Hepatocyte (in vitro differentiated cells): ENCODE measurements at places on chromosomes 2 and 18. TPM values are rescaled to one million over a fixed set of nuclear protein-coding genes. Genes with fewer than 3 reads are reported as not detected.
A peak's percentile ranks its signal among the peaks of the same experiment; 100 is the strongest.

The IFIH1 gene
- 6.2 and 10.1 TPM in 2 replicates for total RNA-seq

The AMER3 gene
- 1.00 and 1.4 TPM in 2 replicates for total RNA-seq

The ERMN gene
- total RNA-seq = 0.07 and 0.80 TPM in 2 replicates

The SNORC gene
- 1.4 and 2.2 TPM in 2 replicates for total RNA-seq

The GAD1 gene
- 0.08 and 0.50 TPM in 2 replicates for total RNA-seq

The ZNF396 gene
- 1.8 and 2.0 TPM in 2 replicates for total RNA-seq

The FBLN7 gene
- 1.1 and 1.6 TPM in 2 replicates for total RNA-seq

The APCDD1 gene
- total RNA-seq = 69.6 and 80.8 TPM in 2 replicates

The TSGA10 gene
- 8.8 and 14.1 TPM in 2 replicates for total RNA-seq

The CYP27A1 gene
- total RNA-seq = 34.5 and 38.8 TPM in 2 replicates

The SULT1C2 gene
- total RNA-seq = 21.5 and 25.1 TPM in 2 replicates

The BOK gene
- 24.2 and 25.4 TPM in 2 replicates for total RNA-seq

The DSG2 gene
- total RNA-seq = 98.1 and 105 TPM in 2 replicates

DNA sequence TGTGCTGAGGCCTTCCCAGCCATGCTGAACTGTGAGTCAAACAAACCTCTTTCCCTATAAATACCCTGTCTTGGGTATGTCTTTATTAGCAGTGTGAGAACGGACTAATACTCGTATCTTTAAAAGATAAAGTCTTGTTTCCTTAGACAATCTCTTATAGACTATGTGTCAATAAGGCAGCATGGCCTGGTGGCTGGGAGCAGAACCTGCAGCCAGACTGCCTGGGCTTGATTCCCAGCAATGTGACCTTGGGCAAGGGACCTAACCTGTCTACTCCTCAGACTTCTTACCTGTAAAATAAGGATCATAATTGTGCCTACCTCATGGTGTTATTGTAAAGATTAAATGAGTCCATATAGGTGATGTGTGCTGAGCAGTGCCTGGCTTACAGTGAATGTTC is 198.7 kb downstream of the CDH20 start:
- DNase-seq = no peak

DNA sequence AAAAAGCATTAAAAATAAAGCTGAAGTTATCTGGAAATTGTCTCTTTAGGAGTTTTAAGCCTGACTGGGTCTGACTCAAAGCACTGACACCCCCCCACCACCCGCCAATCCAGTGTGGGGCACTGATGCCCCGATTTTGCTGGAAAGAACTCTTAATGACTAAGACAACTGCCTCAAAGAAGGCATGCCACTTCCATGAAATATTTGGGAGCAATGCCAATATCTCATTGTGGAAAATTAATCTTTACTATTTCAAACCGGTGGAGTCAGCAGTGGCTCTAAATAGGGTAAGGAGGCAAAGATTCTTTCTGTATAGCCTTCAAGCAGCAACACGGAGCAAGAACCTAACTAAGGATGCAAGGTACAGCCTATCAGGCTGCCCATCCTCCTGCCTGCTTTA is 4.5 kb downstream of the FKBP7 start:
- DNase-seq = no peak

- no peak for DNase-seq
Measured at GRCh38 chr2:96369186-96369585, 33.6 kb downstream of the NCAPH start.

GRCh38 chr18:62954366-62954765 is 239.0 kb downstream of the PHLPP1 start:
- no peak for DNase-seq

DNA sequence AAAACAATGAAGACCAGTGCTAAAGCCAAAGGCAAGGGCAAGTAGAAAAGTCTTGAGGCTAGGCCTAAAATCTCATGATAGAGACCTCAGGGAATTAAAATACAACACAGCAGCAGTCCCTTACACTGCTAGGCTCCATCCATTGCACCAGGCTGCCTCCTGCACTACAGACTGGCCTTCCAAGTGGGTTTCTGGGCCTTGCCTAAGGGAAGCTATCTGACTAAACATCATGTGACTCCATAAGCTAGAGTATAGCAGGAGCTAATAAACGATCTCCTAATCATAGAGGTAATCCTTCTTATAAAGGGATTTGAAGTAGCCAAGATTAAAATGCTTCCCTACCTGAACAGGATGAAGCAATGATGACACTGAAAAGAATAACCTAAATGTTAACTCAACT is 77.6 kb upstream of the NFU1 start:
- DNase-seq = no peak

GRCh38 chr2:61141151-61141550 is 20.8 kb upstream of the C2orf74 start:
- no peak for DNase-seq

- DNase-seq = no peak
Measured at GRCh38 chr2:241466230-241466629, 42.2 kb downstream of the STK25 start.

GRCh38 chr2:176415174-176415895 is 146.1 kb downstream of the MTX2 start:
- DNase-seq = peak; percentile 1

GRCh38 chr2:201196803-201197202 is 13.9 kb downstream of the CASP10 start:
- no peak for DNase-seq

GRCh38 chr2:107775211-107775610 is 51.5 kb upstream of the RGPD4 start:
- no peak for DNase-seq

DNA sequence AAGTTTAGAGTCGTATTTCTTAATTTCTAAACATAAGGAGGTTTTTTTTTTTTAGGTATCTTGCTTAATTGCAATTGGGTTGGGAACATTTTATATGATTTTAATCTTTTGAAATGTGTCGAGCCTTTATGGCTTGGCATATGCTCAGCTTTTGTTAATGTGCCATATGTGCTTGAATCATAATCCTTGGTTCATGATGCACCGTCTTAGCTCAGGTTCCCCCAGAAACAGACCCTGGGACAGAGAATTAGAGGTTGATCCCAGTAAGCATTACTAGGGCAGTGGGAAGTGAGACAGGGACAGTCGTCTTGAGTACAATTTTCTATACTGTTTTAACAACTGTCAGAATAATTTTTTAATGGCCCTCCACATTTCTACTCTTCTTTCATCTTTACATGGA is 9.3 kb downstream of the CHCHD5 start:
- DNase-seq = no peak

- DNase-seq = no peak
Measured at GRCh38 chr2:45818591-45818990, 167.1 kb downstream of the PRKCE start.

- peak; percentile 18 for DNase-seq
Measured at GRCh38 chr2:48566592-48567310, 36.8 kb downstream of the STON1 start.

- no peak for DNase-seq
Measured at GRCh38 chr2:144645083-144645778, 125.3 kb upstream of the ZEB2 start.

- no peak for DNase-seq
Measured at GRCh38 chr2:204491528-204491927, 53.7 kb upstream of the PARD3B start.

DNA sequence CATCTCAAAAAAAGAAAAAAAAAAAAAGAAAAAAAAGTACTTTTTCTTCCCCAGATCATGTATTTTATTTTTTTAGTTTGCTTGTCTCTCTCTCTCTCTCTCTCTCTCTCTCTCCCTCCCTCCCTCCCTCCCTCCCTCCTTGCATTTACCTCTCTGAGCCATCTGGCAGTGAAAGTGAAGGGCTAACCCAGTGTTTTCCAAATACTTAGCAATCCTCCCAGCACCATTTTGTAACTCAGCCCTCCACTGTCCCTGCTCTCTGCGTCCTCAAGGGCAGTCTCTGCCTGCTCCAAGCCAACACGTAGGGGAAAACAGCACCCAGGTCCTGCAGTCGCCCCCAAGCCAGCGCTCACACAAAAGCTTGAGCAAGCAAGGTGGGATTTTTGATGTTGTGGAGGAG is 19.6 kb upstream of the TEX44 start:
- no peak for DNase-seq

- DNase-seq = peak; percentile 26
Measured at GRCh38 chr18:67425672-67426071, 90.8 kb downstream of the DSEL start.

DNA sequence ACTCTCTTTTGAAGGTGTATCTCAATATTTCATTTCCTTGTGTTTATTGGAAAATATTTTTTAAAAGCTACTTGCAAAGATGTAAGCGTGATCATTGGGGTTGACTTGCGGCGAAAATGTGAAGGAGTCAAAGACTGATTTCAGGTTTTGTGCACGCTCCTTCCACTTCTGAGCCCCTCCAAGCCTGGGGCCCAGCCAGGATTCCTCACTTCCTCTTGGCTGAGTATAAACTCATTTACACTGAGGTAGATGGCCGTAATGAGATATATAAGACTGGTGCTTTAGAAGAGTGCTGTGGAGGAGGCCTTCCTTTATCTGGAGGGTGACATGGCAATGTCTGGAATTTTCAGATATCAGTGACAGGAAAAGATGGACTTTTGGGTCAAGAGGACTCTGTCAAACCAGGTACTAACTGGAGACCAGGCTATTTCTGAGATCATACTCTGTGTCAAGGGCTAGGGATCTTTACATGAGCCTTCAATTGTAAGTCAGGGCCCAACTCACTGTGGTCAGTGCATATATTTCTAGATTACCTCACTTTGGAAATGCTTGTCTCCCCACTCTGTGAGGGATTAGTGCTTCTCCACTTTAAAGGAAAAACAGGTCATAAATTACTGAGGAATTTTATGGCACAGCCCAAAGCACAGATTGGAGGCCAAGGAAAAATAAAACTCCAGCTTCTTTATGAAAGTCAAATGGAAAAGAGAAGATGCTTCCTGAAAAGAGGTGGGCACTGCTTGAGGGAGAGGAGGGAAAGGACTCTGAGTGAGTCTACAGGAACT is 22.8 kb downstream of the PRKCE start:
- no peak for DNase-seq

GRCh38 chr2:70391259-70391658 is 89.4 kb upstream of the FAM136A start:
- no peak for DNase-seq

DNA sequence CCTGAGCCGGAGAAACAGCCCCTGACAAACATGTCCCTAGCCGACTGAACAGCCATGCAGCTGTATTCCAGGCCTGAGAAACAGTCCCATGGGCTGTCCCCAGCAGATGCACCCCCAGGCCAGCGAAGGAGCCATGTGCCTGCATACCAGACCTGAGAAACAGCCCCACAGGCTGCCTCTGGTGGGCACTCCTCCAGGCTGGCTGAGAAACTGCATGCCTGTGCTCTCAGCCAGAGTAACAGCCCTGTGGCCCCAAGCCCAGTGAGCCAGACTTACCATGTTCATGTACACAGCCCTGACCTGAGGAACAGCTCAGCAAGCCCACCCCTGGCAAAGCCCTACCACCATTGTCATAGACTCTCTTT is 24.8 kb downstream of the BOLL start:
- DNase-seq = no peak

- no peak for DNase-seq
Measured at GRCh38 chr2:106314444-106314843, 120.3 kb upstream of the UXS1 start.
